Occipital lobe (tissue), 3 donors: ENCODE measurements at places on chromosomes 1 and 21. TPM values are rescaled to one million over a fixed set of nuclear protein-coding genes. Genes with fewer than 3 reads are reported as not detected.

PDE9A gene
- total RNA-seq, result 16.7 TPM

PLA2G2F gene
- not detected for total RNA-seq

LCE2B gene
- not detected for total RNA-seq

CTSE gene
- total RNA-seq, result not detected

NTMT2 gene
- not detected for total RNA-seq

ADAMTS4 gene
- total RNA-seq, result 0.62 TPM

PKP1 gene
- total RNA-seq, result 0.16 TPM

STYXL2 gene
- total RNA-seq, result 0.16 TPM

CLDN19 gene
- not detected for total RNA-seq

PCBP3 gene
- total RNA-seq, result 5.5 TPM

SUMO3 gene
- total RNA-seq, result 46.3 TPM

MPL gene
- total RNA-seq, result not detected

KRTAP19-1 gene
- total RNA-seq, result not detected

TGFB2 gene
- 61.8 TPM for total RNA-seq

KRTAP13-1 gene
- not detected for total RNA-seq

CLCNKA gene
- total RNA-seq, result not detected

NBPF6 gene
- total RNA-seq, result not detected

ASAP3 gene
- total RNA-seq, result 10.0 TPM

LCE3D gene
- not detected for total RNA-seq

SLC27A3 gene
- 14.5 TPM for total RNA-seq

TCHHL1 gene
- not detected for total RNA-seq

GABRD gene
- 0.62 TPM for total RNA-seq

INSRR gene
- 0.31 TPM for total RNA-seq

SMCP gene
- not detected for total RNA-seq

ORC1 gene
- 0.94 TPM for total RNA-seq

TTC22 gene
- 0.16 TPM for total RNA-seq

EVI5 gene
- total RNA-seq, result 76.0 TPM

GABPB2 gene
- 12.6 TPM for total RNA-seq

PTPN7 gene
- total RNA-seq, result 0.16 TPM

CYP4X1 gene
- 14.5 TPM for total RNA-seq

SLC6A9 gene
- 3.0 TPM for total RNA-seq

TNNT2 gene
- total RNA-seq, result not detected

BTG3 gene
- total RNA-seq, result 25.6 TPM

ATP6V1G3 gene
- total RNA-seq, result not detected

SPRR2A gene
- not detected for total RNA-seq
